Stimulated activated CD8-positive, alpha-beta memory T cell treated with anti-CD3 and anti-CD28 coated beads, Interleukin-4, amount 100 ng/mL, for 24 hours (primary cell): ENCODE measurements at places on chromosomes 6 and 20.

DNA sequence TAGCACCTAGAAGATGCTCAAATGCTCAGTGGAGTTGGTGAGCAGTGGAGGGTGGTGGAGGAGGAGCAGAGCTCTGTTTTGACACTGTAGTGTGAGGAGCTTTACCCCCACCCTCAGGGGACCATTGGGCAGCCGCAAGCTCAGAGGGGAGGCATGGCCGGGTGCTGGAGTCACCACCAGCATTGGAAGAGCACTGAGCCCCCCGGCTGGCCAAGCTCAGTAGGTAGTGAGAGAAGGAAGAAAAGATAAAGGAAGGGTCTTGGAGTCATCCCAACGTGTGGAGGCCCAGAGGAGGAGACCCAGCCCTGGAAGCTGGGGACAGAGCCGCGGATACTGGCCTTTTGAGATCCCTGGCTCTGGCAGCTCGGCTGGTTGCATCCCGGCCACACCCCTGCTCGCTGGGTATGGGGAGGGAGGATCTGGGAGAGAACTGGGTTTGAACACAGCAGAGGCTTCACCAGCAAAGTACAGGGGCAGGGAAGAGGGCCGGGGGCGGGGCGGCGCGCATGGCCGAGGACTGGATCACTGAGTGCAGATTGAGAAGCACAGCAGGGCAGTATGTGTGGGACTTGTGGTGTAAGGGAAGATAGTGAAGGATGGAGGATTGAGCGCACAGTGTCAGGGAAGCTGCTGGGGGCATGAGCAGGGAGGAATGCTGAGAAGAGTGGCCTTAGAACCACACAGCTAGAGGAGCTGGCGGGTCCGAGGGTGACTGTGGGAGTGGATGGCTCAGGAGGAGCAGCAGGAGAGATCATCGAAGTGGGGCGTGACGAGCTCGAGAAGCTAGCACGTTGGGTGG is 24.4 kb downstream of the SYNDIG1 start:
- DNase-seq: no peak

GRCh38 chr6:169420912-169421543 is 167.4 kb upstream of the THBS2 start:
- no peak for DNase-seq

GRCh38 chr20:23880417-23880816 is 869 bp upstream of the CST5 start:
- DNase-seq: no peak

GRCh38 chr6:7424967-7425807 is 35.6 kb downstream of the RIOK1 start:
- DNase-seq: no peak

GRCh38 chr20:62959998-62960436 is 7.5 kb downstream of the SLC17A9 start:
- DNase-seq: no peak

GRCh38 chr6:166244353-166245045 is 63.7 kb downstream of the PRR18 start:
- no peak for DNase-seq

DNA sequence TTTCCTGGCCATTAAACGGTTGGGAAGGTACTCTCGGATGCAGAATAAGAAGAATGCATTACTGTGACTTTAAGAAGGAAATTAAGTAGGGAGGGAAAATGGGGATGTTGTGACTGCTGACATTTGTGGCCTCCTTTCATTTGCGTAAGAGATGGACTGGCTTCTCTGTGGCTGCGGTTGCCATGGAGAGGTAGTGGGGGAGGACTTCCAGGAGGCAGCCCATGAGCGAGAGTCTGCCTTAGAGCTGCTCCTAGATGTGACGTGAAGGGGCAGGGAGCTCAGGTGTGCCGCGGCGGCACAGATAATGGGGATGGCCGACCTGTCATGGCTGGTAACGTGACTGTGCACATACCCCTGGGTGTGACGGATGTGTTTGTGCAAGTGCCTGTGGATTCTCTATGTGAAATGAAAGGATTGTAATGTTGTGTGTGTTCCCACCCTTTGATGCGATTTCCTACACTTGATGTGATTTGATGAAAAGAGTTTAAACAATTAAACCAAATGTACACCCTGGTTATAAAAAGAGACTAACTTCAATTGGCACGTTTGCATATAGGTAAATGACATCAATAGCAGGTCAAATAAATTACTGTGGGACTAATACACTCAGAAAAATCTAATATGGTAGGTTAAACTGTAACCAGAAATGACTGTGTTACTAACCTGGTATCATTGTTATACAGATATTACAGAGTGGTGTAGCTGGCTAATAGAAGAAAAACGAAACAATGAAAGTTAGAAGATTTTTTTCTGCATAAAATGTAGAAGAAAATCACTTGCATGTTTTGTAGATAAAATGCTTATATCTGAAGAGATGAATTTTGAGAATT is 48.9 kb downstream of the HIVEP1 start:
- DNase-seq: peak; percentile 55

DNA sequence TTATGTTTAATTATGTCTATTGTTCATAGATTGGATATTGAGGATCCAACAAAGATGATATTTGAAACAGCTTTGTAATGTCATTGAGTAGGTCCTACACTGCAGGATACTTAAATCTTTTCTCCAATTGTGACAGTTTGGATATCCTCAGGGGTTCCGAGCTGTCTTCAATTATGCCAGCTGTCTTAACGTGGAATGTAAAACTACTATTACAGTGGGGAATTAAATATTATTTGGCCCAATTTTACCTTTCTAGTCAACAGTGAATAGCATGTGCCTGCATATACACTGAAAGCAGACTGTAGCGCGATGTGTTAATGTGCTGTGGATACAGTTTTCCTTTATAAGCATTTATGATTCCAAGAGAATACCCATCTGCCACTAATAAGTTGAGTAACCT is 156.9 kb downstream of the GRIK2 start:
- no peak for DNase-seq

DNA sequence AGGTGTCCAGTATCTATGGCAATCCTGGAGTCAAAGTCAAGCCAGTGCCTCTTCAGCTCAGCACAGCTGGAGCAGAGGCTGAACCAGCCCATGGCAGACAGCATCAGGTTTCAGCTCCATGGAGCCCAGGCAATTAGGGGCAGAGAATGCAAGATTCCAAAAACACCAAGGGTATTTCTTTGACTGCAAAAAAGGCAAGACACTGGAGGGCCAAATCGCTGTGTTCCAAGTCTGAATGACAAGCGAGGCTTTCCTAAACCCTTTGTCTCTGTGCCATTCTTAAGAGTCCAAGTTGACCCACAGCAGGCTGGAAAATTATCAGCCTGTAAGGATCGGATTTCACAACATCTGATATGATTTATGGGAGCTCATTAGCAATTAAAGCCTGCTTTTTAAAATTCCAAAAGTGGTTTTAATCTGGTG is 49.7 kb upstream of the TGM3 start:
- no peak for DNase-seq

DNA sequence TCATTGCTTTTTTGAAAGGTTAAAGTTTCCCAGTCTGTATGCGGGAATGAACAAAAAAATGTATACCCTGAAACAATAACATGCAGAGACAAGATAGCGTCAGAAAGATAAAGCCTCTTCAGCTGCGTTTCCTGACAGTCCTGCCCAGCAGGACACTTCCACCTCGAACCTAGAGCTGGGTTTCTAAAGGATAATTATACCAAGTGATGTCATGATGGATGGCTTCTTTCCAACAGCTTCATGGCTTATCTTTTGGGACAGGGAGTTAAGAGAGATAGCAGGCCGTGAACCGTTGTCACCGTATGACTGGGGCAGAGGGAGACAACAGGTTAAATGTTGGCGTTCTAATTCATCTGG is 267.6 kb upstream of the SGK1 start:
- no peak for DNase-seq

GRCh38 chr6:5766260-5766659 is 240.5 kb downstream of the NRN1 start:
- no peak for DNase-seq

GRCh38 chr6:161029195-161029809 is 37.7 kb downstream of the MAP3K4 start:
- DNase-seq: no peak

DNA sequence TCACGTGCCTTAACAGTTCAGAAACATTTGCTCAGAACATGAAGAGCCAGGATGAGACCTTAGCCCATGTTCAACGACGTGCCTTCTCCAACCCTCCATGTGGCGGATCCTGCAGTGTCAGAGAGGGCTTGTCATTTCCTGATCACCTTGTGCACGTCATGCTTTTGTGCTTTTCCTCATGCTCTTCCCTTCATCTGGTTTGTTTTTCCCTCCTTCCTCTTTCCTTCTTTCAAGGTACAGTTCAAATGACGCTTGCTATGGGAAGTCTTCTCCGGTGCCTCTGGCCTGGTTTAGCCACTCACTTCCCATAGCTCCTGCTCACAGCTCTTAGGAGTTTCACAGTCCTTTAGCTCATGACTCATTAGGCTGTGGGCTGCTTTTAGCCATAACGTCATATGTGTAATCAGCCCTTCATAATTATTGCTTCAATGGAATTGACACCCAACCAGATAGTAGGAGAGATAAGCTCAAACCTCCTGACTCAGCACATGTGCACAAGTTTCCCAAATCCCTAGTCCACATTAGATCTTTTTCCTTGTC is 102.7 kb upstream of the CNKSR3 start:
- no peak for DNase-seq

GRCh38 chr6:143262859-143263258 is 187.6 kb downstream of the ADAT2 start:
- DNase-seq: no peak

DNA sequence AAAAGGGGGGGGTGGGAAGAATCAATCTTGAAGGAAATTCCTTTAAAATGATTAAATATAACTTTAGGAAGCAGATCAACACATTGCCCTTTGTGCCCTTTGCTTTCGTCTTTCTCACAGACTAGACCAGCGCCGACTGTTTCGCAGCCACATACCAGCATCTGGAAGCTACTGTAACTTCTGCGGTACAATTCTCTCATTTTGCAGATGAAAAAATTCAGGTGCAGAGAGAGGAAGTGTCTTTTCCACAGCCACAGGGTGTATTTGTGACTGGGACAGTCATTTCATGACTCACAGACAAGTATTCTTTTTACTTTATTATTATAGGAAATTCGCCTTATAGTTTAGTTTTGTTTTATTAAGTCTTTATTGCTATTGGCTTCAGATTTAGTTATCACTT is 84.2 kb downstream of the UST start:
- DNase-seq: no peak

- DNase-seq: no peak
Measured at GRCh38 chr6:124294574-124295200, 491.0 kb downstream of the NKAIN2 start.

- no peak for DNase-seq
Measured at GRCh38 chr6:88666901-88667300, 296.5 kb downstream of the RNGTT start.

GRCh38 chr6:66051812-66052211 is 344.8 kb upstream of the EYS start:
- DNase-seq: no peak

- DNase-seq: no peak
Measured at GRCh38 chr6:12286373-12287110, 3.6 kb upstream of the EDN1 start.

- DNase-seq: no peak
Measured at GRCh38 chr6:160362556-160362955, 14.4 kb downstream of the SLC22A3 start.

GRCh38 chr6:132569170-132569569 is 952 bp upstream of the TAAR6 start:
- no peak for DNase-seq

DNA sequence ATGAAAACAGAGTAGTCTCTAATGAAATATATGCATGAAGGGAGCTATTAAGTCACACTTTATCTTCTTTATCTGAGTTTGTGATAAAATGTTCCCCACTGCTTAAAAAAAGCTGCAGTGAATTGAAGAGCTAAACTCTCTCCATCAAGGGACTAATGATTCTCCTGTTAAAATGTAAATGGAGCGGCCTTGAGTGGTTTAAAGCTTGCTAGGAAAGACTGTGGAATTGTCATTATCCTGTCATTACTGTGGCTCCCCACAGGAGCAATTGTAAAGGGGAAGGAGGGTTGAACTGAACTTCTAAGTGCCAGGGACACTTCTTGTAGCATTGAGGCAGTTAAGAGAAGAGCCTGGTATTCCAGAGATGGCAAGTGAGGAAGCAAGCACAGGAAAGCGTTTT is 17.3 kb upstream of the CNR1 start:
- no peak for DNase-seq

- DNase-seq: no peak
Measured at GRCh38 chr20:37914672-37915433, 11.9 kb downstream of the VSTM2L start.

GRCh38 chr6:166970091-166970490 is 13.7 kb upstream of the RNASET2 start:
- DNase-seq: no peak

DNA sequence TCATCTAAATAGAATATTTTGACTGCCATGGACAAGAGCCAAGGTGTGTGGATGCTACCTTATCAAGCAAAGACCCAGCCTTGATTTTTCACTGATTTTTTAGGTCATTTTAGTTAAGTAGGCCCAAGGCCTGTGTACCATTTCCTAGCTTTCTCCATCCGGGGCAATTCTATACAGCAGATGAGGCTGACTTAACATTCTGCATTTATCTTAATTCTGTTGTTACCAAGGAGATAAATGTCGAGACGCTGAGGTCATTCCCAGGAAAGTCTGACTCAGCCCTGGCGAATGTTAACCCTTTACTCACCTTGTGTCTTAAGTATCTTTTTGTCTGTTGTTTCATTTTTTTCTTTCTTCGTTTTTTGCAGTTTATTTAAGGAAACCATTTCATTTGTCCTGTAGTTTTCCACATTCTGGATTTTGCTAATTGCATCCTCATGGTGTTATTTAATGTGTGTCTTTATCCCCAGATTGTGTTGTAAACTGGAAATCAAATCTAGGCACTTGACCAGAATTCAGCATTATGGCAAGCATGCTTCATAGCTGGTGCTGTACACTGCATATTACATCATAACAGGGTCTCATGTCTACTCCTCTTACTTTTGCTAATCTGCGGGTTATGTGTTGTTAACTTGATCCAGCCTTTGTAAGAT is 277.0 kb downstream of the CDKAL1 start:
- DNase-seq: no peak

DNA sequence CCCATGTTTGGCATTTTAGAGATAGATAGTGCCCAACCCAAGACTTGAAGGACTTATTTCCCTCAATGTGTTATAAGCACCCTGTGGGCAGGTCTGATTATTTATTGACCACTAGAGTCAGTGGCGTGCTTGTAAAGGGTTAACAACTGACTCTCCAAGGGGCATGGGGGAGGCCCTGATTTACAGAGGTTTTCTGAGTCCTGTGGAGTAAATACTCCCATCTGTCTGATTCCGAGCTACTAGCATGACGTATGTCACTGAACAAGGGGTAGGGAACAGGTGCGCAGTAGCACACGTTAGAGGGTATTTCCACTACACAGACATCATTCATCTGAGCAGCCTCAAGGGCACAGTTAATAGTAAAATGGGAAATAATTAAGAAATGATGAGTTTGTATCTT is 17.4 kb upstream of the TRAM2 start:
- no peak for DNase-seq

GRCh38 chr20:9689041-9689440 is 149.8 kb downstream of the PAK5 start:
- DNase-seq: no peak

GRCh38 chr6:141103246-141103645 is 1029.5 kb upstream of the GJE1 start:
- DNase-seq: no peak

- no peak for DNase-seq
Measured at GRCh38 chr6:21327326-21328112, 266.0 kb upstream of the SOX4 start.
